Subcutaneous adipose tissue (tissue), 4 donors: ENCODE measurements at places on chromosomes 2 and 18. TPM values are rescaled to one million over a fixed set of nuclear protein-coding genes. Genes with fewer than 3 reads are reported as not detected.

HRH4 gene
- not detected for total RNA-seq

CNTNAP5 gene
- not detected for total RNA-seq

NT5DC4 gene
- total RNA-seq = not detected

HEATR5B gene
- total RNA-seq = 49.6 TPM

DSG3 gene
- total RNA-seq = not detected

DNAJC5G gene
- total RNA-seq = not detected
